ENCODE measurements at places on chromosomes 3 and 15. TPM values are rescaled to one million over a fixed set of nuclear protein-coding genes. Genes with fewer than 3 reads are reported as not detected.

The ATP2B2 gene
- 0.86 TPM for total RNA-seq

The DPH6 gene
- total RNA-seq: 50.0 TPM

The ATP13A4 gene
- 75.0 TPM for total RNA-seq

The GLDN gene
- total RNA-seq: 4.6 TPM

The TMC3 gene
- not detected for total RNA-seq

The SEMA3F gene
- 188 TPM for total RNA-seq

The CD200R1 gene
- 1.3 TPM for total RNA-seq

The A4GNT gene
- not detected for total RNA-seq

The CCDC39 gene
- total RNA-seq: not detected

The PIK3R4 gene
- 39.5 TPM for total RNA-seq

The PLCB2 gene
- 2.7 TPM for total RNA-seq

The MYO5C gene
- total RNA-seq: 31.5 TPM

The HDGFL3 gene
- 6.5 TPM for total RNA-seq

The ARGFX gene
- not detected for total RNA-seq

The IL17RB gene
- total RNA-seq: 2.5 TPM

The ADGRG7 gene
- total RNA-seq: not detected

DNA sequence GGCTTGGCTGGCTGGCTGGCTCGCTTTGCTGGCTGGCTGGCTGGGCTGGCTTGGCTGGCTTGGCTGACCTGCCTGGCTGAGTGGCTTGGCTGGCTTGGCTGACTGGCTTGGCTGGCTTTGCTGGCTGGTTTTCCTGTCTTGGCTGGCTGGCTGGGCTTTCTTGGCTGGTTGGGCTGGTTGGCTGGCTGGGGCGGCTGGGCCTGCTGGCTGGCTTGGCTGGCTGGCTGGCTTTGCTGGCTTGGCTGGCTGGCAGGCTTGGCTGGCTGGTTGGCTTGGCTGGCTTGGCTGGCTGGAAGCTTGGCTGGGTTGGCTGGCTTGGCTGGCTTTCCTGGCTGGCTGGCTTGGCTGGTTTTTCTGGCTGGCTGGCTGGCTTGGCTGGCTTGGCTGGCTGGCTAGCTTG, 435.6 kb downstream of the GOLGA6L6 start:
- DNase-seq: peak; percentile 61

DNA sequence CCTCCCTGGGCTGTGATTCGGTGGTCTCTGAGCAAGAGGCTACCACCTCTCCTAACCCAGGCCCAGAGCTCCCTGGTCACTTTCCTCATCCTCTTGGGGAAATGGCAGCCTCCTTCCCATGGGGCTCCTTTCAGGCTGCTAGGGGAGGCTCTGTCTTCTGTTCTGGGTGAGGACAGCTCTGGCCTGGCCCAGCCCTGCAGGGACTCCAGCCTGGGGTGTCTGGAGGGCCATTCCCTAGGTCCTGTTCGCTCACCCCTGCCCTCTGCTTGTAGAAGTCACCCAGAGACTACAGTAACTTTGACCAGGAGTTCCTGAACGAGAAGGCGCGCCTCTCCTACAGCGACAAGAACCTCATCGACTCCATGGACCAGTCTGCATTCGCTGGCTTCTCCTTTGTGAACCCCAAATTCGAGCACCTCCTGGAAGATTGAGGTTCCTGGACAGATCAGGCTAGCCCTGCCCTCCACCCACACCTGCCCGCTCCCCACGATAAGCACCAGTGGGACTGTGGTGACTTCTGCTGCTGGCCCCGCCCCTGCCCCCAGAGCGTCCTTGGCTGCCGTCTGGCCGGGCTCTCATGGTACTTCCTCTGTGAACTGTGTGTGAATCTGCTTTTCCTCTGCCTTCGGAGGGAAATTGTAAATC, 30.9 kb downstream of the PRKCD start:
- peak; percentile 59 for DNase-seq

DNA sequence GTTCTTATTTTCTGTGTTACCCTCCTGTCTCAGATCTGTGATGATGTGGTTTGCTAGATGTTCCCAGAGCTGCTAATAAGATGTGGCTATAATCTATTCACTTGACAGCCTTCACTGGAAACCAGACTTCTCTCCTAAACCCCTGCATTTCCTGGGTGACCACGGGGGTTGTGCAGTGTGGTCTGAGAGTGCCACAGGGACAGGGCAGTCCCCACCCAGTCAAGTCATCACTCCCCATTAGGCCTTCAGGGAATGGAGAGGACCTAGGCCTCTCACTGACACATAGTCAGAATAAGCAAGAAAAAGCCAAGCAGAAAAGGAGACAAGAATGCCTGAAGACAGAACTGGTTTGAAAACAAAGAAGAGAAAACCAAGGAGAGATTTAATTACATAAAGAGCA, 58.3 kb downstream of the GJD2 start:
- DNase-seq: no peak

DNA sequence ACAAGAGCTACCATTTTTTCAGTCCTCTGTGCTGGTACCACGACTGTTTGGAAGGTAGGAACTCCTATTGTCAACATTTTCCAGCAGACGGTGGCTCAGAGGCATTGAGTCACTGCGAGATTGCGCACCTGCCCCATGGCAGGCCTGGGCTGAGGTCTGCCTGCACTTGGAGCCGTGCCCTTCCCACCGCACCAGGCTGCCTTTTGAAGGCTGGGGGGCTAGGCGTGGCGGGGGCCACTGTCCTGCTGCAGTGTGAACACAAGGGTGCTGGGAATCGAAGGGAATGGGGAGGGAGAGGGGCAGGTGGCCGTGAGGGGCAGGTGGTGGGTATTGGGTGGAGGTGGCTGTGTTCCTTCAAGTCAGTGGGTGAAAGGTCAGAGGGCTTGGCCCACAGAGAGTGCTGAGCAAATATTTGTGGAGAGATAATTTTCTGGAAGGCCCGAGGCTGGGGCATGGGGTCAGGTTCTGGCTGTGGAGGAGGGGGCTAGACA, 16.3 kb downstream of the SNX33 start:
- DNase-seq: no peak

GRCh38 chr15:25169318-25169717, 214.5 kb downstream of the SNRPN start:
- DNase-seq: no peak

GRCh38 chr15:52329987-52330386, 34.4 kb upstream of the MYO5C start:
- no peak for DNase-seq

GRCh38 chr15:34179234-34179633, 30.7 kb downstream of the KATNBL1 start:
- no peak for DNase-seq

- no peak for DNase-seq
Measured at GRCh38 chr3:187954873-187955586, 198.9 kb upstream of the LPP start.

- DNase-seq: peak; percentile 11
Measured at GRCh38 chr15:78684657-78685056, 43.6 kb upstream of the CHRNB4 start.

- no peak for DNase-seq
Measured at GRCh38 chr15:39598186-39598850, 17.4 kb downstream of the THBS1 start.

DNA sequence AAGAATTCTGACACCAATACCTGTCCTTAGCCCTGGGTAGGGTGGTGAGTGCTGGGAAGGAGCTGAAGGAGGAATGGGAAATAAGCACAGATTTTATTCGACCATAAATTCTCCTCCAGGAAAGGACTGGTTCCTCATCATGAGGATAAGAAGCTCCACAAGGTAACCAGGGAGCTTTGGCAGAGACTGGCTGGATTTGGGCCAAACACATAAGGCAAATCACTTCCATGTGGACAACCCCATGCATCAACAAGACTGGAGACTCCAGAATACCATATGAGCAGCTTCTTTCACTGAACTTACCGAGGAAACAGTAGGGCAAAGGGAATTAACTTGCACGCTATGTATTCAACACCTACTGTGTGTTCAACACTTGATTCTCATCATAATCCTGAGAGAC, 312.5 kb downstream of the NTRK3 start:
- peak; percentile 28 for DNase-seq

DNA sequence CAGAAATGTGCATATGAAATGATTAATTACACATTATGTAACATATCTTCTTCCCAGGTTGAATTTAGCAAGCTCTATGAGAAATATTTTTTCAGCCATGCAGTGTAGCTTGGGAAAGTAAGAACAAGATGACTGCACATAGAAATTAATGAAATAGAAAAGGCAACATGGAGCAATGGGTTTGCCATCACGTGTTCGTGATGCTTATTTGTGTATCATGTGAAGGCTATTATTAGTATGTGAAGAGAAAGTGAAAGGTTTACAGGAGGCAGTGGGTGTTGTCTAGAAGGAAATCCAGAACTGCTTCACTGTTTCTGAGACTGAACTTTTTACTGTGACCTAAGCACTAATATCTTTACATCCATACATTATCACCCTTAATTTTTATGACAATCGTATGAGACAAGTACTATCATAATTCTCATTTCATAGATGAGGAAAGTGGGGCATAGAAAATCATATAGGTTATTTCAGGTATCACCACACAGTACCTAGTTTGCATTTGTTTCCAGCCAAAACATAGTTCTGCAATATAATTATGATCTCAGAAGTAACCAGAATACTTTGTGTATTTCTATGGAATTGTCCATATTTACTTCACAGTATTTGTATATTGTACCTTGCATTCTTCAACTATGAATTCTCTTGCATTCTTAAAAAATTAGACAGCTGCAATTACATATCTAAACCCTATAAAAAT, 14.9 kb downstream of the SERPINI1 start:
- no peak for DNase-seq

GRCh38 chr3:170425491-170426239, 7.0 kb downstream of the CLDN11 start:
- DNase-seq: no peak

DNA sequence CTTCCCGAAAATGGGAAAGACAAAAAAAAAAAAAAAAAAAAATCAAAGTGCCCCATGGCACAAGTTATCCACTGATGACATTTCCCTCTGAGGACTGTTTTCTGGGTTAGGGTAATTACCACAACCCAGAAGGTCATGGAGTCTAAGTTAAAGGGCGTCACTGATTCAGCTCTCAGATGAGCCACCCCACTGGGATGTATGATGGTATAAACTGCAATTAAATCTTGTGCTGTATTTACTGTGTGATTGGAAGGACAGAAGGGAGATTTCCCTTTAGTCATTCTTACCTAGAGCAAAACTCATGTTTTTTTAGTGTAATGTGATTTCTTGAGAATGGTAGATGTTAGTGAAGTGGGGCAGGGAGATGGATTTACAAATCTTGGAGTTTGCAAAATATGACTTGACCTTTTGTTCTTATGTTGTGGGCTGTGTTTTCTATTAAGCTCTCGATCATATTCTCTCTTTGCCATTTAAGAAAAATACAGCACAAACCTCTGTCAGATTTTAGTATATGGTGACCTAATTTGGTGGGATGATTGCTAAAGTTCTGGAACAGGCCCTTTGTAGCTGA, 244.2 kb downstream of the PTPRG start:
- DNase-seq: no peak

DNA sequence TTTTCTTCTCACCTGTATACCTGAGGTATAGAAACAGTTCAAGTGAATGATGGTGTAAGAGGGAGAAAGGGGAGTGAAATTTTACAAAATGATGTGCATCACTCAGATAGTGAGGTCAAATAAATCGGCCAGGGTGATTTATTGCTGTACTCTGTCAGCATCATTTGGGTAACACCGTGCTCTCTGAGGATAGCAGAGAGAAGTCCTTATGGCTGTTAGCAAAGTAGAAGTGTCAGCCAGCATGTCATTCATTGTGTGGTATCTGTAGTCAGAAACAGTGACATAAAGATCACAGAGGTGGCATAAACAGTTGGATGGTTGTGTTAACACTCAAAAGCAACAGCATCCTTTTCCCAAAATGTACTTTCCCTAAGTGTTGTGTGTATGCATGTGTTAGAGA, 53.4 kb downstream of the PSMD6 start:
- no peak for DNase-seq

DNA sequence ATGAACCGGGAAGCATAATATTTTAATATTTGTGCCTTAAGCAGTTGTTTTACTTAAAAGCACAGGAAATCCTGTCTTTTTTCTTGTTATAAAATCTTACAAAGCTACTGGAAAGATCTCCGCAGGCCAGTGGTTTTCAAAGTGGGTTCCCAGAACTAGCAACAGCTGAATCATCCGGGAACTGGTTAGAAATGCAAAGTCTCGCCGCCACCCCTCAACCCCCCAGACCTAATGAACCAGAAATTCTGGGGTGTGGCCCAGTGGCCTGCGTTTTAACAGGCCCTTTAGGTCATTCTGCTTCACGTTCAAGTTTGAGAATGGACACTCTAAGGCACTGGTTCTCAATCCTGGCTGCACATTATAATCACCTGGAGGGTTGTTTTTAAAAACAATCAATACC, 74.7 kb downstream of the PDZRN3 start:
- DNase-seq: no peak

DNA sequence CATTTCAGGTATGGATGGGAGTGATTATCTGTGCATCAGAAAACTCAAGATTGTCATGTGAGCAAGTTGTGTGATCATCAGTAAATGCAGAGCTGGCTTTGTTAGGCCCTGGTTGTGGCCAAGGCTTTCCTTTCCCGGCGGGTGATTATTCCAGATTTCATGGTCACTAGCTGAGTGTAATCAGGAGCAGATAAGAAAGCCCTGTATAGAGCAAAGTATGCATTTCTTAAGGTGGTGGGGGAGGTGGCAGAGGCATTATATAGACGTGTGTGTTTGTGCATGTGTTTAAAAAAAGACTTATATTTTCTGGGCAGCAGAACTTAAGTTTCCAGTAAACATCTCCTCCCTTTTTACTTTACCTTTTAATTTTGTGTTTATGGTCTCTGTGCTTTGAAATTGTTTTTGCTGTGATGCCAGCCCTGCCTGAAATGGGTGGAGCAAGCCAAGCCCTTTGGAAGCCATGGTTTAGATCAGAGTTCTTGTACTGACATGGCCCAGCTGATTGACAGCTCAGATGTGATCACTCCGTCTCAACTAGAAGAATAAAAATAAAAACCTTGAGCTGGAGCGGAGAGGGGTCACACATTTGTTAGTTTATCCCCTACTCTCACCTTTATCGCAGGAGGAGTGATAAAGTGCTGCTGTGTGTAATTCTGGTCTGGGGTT, 22.2 kb downstream of the SMAD3 start:
- DNase-seq: no peak

GRCh38 chr15:31437686-31438085, 111.1 kb downstream of the KLF13 start:
- peak; percentile 63 for DNase-seq

DNA sequence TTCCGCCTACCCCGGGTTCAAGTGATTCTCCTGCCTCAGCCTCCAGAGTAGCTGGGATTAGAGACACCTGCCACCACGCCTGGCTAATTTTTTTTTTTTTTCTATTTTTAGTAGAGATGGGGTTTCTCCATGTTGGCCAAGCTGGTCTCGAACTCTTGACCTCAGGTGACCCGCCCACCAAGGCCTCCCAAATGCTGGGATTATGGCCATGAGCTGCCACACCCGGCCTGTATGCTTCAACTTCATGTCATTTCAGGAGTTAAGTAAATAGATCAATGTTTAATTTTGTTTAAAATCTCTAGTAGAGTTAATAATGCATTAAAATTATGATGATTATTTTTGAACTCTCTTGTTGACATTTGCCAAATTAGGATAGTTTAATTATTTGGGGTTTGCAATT, 121.1 kb upstream of the ALDH1A3 start:
- no peak for DNase-seq

GRCh38 chr3:195855471-195856409, 44.0 kb upstream of the MUC4 start:
- no peak for DNase-seq

GRCh38 chr15:94083467-94084052, 147.8 kb upstream of the MCTP2 start:
- DNase-seq: no peak

- peak; percentile 49 for DNase-seq
Measured at GRCh38 chr15:99427210-99427609, 138.6 kb upstream of the MEF2A start.

- peak; percentile 28 for DNase-seq
Measured at GRCh38 chr3:51704511-51704950, 2.3 kb upstream of the GRM2 start.

Measured in suprapubic skin (tissue), 4 donors.